Uterus (tissue), 4 donors: ENCODE measurements at places on chromosomes 6 and 20. TPM values are rescaled to one million over a fixed set of nuclear protein-coding genes. Genes with fewer than 3 reads are reported as not detected.

The PTK7 gene
- total RNA-seq: 247 TPM

The SASH1 gene
- 79.9 TPM for total RNA-seq

DNA sequence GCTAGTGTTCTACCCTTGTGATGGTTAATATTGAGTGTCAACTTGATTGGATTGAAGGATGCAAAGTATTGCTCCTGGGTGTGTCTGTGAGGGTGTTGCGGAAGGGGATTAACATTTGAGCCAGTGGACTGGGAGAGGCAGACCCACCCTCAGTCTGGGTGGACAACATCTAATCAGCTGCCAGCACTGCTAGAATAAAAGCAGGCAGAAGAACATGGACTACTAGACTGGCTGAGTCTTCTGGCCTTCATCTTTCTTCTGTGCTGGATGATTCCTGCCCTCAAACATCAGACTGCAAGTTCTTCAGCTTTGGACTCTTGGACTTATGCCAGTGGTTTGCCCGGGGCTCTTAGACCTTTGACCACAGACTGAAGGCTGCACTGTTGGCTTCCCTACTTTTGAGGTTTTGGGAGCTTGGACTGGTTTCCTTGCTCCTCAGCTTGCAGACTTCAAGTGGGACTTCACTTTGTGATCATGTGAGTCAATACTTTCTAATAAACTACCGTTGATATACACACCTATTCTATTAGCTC lies 50.1 kb downstream of the SDHAF4 start:
- H3K27me3 ChIP-seq: no peaks in the 10 kb centered on the region
- no peaks in the 10 kb centered on the region for H3K36me3 ChIP-seq
- H3K27ac ChIP-seq: no peak overlapping the region
- no peak for DNase-seq

The ZNF334 gene
- total RNA-seq: 19.6 TPM

The CDH26 gene
- total RNA-seq: 0.76 TPM

- no peak for DNase-seq
- no peaks in the 10 kb centered on the region for H3K36me3 ChIP-seq
- H3K27me3 ChIP-seq: no peaks in the 10 kb centered on the region
- H3K4me1 ChIP-seq: no peaks in the 10 kb centered on the region
- no peak overlapping the region for H3K4me3 ChIP-seq
- H3K27ac ChIP-seq: peak overlapping the region; percentile 5
Observed at GRCh38 chr6:81401970-81402690, 350.4 kb downstream of the TENT5A start.
